ENCODE measurements at places on chromosomes 13 and 19.

DNA sequence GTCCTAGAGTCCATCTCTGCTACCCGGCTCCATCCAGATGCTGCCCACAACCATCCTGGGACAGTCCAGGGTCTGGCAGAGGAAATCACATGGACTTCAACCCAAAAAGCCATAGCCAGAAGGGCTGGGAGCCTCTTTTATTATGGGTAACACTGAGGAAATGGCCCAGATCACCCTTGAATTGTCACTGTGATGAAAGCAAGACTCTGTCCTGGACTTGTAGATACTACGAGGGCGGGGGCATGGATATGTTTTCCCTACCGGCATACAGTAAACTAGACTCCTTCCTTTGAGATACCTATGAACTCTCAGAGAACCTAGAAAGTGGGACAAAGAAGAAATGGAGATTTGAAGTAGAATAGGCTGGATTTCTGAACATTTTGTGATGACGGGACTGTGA is 110.3 kb downstream of the LACC1 start:
- no peak for DNase-seq

DNA sequence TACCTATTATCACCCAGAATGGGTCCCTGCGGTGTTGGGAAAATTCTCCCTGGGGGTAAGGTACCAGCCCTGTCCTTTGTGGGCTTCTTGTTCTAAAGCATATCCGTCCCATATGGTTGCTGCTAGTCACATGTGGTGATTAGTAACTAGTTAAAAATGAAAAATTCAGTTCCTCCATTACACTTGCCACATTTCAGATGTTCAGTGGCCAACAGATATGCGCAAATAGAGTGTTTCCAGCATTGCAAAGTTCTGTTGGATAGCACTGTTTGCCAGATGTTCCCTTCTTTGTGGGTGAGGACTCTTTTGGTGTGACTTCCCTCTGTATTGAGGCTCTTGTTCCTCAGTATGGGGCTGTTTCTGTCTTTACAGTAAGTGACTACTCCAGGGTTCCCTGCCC is 3.8 kb downstream of the CNOT3 start:
- no peak for DNase-seq

DNA sequence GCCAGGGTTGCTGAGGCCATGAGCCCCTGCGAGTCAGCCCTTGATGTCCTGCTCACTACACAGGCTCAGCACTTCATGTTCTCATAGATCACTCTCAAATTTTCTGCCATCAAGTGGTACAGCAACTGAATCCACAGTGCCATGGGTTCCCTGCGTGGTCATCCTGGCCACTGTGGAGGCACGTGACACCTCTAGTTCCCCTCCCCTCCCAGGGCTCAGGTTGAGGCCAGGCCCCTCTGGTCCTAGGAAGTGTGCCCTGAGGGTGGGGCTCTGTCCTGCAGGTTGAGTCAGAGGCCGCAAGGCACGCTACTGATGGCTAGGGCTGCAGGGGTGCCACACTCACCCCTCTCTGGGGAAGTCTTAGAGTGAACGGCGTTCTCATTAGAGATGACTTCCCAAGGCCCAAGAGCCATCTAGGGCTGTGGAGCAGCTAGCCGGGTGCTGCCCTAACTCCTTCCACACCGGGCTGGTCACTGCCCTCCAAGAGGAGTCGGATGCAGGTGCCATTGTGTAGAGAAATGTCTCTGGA is 39.8 kb upstream of the TPM4 start:
- no peak for DNase-seq

DNA sequence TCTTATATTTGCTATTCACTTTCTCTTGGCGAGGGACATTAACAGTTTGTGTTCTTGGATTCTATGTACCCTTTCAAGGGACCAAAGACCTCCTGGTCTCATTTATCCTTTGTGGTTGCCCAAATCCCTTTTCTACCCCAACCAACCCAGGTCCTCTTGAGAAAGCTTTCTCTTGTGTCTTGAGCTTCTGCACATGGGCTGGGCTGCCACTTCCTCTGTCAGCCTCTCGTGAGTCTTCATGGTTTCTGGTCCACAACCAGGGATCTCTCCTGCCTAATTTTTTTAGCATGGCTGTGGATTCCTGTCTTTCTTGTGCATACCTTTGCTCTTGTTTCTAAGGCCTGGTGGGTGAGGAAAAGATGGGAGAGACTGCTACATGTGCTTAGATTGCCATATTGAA is 14.9 kb downstream of the TIMM13 start:
- no peak for DNase-seq

DNA sequence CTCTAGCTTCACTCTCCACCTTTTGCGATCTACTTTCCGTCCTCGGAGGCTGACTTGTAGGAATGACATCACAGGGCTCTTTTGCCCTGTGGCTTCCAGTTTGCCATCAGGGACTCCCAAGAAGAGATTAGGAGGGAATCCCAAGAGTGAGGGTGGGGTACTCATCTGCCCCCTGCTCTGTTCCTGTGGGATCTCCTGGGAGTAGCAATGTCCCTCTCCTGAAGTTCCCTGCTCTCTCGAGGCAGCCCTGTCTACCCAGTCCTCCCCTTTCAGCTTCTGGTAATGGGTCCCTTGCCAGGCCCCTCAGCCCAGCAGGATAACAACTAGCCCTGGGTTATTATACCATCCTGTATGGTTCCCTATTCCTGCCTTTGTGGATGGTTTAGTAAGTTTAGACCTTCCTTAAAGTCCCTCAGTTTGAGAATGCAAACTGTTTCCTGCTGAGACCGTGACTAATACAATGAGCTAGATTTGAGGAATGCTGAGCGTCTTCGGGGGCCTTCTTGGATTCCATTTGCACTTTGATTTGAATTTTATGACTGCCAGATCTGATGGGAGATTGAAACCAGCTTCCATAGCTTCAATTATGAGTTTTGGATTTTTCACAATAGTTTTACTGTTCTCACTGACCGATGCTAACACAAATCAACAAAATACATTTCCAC is 73.7 kb upstream of the IPO5 start:
- no peak for DNase-seq
